ENCODE measurements at places on chromosomes 1 and 21. TPM values are rescaled to one million over a fixed set of nuclear protein-coding genes. Genes with fewer than 3 reads are reported as not detected.
A peak's percentile ranks its signal among the peaks of the same experiment; 100 is the strongest.

Gene ARHGEF16
- total RNA-seq: 2.6 TPM

Gene ANKRD45
- 0.91 TPM for total RNA-seq

Gene SELP
- total RNA-seq: not detected

Gene PSEN2
- 62.3 TPM for total RNA-seq

Gene SFN
- total RNA-seq: 211 TPM

Gene TMEM200B
- 23.9 TPM for total RNA-seq

Gene LAMB3
- 77.3 TPM for total RNA-seq

Gene LMX1A
- total RNA-seq: not detected

Gene CFAP410
- 25.6 TPM for total RNA-seq

Gene QSOX1
- total RNA-seq: 84.0 TPM

DNA sequence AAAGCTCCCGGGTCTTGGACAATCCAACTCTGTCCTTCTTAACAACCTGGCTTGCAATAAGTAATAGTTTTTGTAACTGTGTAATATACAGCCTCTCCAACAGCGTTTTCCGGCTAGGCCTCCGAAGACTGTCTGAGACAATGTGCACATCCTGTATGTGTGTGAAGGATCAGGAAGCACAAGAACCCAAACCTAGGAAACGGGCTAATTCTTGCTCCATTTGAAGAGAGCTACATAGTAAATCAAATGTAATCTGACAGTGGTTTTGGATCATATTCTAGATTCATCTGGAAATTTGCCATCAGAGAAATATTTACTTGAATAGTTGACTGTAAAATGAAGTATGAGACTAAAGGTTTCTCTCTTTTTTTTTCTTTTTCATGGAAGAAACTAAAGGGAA lies 1.2 kb downstream of the GPR52 start:
- DNase-seq: no peak

GRCh38 chr1:33265780-33266605 lies 9.7 kb downstream of the ZNF362 start:
- no peak for DNase-seq

DNA sequence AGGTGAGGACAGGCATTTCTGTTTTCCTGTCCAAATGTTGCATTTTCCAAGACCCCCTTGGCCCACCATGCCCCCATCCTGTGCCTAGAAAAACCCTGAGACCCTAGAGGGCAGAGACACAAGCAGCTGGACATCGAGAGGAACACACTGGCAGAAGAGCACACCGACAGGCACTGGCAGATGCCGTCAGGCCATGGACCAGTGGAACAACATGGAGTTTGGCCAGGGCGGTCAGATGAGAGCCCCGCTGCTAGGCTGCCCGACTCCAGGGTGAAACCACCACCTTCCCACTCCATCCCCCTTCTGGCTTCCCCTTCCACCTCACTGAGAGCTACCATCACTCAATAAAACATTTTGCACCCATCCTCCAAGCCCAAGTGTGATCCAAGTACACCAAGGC lies 438.4 kb downstream of the SIPA1L2 start:
- no peak for DNase-seq

GRCh38 chr1:201353186-201353940 lies 24.1 kb downstream of the TNNT2 start:
- no peak for DNase-seq

GRCh38 chr1:223231581-223231980 lies 88.5 kb upstream of the TLR5 start:
- DNase-seq: no peak

- peak; percentile 89 for DNase-seq
These were observed 73.2 kb upstream of the CNIH3 start for GRCh38 chr1:224542783-224543440.

GRCh38 chr1:1349256-1350012 lies at the start of gene DVL1:
Gene DVL1 (minus strand): TSS chr1:1349418. CDS start chr1:1349065, 353 bp downstream.
- peak; percentile 41 for DNase-seq

DNA sequence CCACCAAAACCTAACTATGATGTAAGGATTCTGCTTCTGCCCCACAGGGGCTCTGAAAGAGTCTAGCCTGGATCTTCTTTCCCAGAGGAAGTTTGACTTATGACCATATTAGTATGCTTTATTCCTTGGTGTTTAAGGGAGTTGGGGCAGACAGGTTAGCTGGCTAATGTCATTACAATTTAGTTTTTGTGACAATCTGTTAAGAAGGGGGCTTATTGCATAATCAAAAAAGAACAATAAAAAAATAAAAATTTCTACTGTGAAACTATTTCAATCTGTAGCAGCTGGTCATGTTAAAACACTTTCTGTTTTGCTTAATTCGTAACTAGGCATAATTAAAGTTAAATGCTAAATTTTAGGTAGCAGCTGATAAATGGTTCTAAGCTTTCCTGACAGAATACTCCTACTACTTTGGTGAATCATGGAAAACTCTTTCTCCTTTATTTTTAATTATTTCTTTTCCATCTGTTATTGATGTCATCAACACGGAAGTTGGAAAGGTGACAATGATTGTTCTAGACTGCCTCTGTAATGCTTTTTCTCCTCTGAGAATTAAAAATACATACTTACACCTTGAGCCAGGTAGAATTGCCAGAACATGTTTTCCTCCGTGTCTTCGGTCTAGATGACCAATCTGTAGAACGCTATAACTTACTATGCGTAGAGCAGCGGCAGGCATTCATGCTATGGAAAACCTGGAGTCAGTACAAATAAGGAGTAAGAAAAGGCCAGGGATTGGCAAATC lies 18.6 kb downstream of the DYRK3 start:
- no peak for DNase-seq

DNA sequence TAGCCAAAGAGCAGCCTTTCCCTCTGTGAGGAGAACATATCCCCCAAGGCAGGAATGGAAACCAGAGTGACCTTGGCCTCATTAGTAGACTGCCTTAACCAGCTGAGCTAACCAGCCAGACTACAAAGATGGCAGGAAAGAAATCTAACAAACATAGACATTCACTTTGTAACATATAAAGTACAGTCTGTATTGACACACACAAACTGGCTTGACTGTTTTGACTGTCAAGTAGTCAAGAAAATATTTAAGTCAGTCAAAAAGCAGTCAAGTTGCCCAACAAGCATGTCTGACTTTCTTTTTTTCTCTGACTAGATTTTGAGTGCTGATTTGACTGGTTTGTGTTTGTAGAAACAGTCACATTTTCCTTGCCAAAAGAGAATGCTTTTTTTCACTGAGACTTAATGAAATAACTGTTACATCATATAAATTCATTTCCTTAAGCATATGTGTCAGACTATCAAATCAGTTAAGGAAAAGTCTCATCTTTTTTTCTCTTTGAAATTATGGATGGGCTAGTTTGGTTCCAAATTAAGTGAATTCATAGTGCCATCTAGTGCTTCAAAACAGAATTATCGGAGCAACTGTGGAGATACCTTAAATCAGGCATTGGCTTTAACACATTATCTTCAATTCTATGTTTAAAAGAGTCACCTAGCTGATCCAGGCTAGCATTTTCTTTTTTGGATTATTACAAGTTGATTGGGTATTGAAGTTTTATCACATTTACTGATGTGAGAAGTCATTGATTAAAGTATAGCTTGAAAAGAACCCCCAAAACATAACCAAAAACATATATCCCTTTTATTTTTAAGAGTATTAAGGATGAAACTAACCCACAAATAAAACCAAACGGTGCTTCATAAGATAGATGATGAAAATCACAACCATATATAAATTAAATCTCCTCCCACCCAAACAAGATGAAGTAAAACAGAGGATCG lies 75.0 kb downstream of the ATP6V1G3 start:
- DNase-seq: peak; percentile 40

GRCh38 chr1:7667625-7668218 lies 103.4 kb upstream of the VAMP3 start:
- DNase-seq: peak; percentile 62

DNA sequence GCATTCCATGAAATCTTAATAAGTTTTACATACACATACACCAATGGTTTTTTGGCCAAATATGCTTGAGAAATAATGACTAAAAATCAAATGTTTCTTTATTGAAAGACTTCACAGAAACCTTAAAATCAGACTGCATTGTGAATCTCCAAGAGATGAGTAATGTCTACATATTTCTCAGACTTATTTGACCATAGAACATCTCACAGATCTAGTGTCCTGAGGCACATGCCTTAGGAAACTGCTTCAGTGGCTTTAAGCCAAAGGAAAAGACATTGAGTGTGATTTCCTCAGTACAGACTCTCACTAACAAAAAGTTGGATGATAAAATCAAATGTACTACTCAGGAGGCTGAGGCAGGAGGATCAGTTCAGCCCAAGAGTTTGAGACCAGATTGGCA lies 6.2 kb upstream of the C1orf105 start:
- DNase-seq: no peak

- peak; percentile 18 for DNase-seq
These were observed 10.3 kb downstream of the ALX3 start for GRCh38 chr1:110060034-110060661.

- DNase-seq: no peak
These were observed 188.2 kb upstream of the PLXNA2 start for GRCh38 chr1:208432346-208432745.

DNA sequence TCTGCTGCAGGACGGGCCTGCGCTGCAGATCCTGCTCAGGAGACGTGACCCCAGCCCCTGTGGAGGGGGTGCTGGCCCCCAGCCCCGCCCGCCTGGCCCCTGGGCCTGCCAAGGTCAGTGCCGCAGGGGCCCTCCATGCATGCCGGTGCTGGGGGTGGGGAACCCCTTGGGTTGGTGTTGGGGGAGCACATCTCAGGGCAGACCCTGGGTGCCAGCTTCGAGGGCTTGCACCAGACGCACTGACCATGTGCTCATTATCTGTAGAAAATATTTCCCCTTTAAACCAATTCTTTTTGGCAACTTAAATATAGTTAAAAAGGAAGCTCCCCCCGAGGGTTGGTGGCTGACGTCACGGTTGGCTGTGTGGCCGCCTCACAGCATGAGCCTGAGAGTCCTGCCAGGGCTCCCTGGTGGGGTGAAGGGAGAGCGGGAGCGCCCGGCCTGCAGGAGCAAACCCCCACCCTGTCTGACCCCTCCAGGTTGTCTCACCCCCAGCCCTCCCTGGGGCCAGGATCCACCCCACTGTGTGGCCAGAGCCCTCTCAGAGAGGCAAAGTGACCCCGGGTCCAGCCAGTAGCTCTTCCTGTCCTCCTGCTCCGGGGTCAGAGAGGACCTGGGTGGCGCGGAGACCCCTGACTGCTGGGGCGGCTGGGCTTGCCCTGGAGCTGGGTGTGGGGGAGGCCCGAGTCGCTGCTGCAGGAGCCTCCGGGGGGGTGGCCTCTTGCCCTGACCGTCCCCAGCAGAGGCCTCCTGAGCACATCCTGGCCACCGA lies 5.3 kb upstream of the PFKL start:
- no peak for DNase-seq

DNA sequence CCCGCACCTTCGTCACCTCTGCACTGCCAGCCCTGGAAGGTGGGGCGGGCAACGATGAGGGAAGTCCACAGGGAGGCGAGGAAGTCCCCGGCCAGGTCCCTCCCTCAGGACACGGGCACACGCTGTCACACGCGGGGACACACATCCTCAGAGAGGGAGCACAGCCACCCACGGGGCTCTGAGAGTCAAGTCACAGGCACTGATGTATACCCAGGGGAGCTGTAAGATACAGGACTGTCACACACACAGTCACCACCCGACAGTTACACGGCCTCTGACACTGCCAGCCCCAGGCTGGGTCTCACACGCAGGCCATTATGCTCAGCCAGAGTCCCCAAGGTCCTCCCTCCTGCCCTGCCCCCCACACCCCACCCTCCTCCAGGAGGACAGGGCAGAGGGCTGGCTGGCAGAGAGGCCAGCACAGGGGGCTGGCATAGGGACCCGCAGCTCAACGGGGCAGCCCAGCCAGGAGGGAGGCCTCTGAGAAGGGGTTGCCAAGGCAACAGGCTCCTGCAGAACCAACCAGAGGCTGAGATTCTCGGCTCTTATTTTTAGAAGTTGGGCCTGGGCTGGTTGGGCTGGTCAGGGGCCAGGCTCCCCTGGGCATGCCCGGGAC lies 17.7 kb upstream of the ADGRB2 start:
- no peak for DNase-seq

GRCh38 chr1:201730611-201731010 lies 98.3 kb upstream of the IPO9 start:
- no peak for DNase-seq
